ENCODE measurements at places on chromosomes 2 and 18.

DNA sequence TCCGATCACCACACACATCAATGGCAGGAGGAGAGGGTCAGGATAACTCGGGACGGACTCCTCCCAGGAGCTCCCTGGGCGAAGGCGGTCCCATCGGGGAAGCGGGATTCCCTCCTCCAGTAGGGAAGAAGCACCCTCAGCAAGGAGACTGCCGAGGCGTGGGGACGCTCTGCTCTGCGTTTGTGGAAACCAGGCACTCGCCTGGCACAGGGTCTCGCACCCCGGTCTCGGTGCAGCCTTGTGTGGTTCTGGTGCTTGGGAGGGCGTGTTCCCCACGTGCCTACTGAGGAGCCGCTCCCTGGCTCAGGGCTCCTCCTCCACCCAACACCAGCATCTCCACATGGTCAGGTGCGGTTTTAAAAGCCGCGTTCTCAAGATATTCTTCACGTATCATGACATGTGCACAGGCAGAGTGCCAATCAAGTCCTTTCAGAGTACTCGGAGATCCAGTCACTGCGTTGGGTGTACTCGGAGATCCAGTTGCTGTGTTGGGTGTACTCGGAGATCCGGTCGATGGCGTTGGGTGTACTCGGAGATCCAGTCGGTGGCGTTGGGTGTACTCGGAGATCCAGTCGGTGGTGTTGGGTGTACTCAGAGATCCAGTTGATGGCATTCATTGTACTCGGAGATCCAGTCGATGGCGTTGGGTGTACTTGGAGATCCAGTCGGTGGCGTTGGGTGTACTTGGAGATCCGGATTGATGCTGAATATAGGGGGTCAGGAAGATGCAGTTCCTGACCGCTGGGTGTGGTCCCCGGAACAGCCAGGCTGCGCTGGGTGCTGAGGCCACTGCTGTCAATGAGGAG lies 117.5 kb downstream of the RTP5 start:
- DNase-seq, result no peak

- no peak for DNase-seq
Measured at GRCh38 chr2:203533676-203534591, 1.2 kb downstream of the RAPH1 start.

DNA sequence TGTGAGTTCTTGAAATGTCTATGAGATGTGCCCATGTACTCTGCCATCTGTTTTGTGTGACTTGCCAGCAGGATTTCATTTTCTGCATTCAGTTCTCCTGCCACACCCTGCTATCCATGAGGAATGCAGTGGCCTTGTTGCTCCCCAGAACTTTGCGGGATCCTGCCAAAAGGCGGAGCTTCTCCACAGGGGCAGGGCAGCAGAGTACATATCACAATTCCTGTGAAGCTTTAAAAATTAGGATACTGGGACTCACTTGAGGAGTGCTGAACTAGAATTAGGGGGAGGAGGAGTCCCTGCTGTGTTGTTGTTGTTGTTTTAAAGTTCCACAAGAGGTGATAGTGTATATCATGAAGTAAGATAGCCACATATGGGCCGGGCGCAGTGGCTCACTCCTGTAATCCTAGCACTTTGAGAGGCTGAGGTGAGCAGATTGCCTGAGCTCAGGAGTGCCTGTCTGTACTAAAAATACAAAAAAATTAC lies 76.4 kb downstream of the TANC1 start:
- no peak for DNase-seq

GRCh38 chr2:112092286-112093041 lies 37.4 kb downstream of the TMEM87B start:
- no peak for DNase-seq

DNA sequence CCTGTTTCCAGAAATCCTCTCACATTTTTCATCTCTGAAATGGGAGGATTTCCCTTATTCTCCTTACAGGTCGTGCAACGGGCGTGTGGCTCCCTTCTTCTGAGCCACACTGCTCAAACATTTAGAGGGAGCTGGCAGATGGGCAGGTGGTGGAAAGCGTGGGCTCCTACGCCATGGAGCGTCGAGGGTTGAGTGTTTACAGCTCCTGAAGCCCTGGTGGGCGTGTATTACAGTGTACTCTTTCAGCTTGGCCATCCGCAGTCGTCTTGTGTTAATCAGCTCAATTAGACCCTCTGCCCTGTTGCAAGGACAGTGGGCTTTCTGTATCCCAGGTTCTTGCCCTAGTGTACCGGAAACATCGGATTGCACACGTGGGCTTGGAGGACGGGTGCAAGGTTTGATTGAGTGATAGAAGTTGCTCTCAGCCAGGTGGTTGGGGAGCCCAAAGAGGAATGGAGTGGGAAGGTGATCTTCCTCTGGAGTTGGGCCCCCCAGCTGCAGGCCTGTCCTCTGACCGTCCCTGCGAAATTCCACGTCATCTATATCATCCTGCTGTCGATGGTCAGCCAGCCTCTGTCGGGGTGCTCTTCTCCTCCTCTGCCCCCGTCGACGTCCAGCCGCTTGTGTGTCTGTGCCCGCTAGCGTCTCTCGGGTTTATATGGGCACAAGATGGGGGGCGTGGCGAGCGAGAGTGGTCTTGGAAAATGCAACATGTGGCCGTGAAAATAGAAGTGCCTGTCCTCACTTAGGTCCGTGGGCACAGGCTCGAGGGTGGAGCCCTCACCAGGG lies 120.3 kb upstream of the DSEL start:
- no peak for DNase-seq

DNA sequence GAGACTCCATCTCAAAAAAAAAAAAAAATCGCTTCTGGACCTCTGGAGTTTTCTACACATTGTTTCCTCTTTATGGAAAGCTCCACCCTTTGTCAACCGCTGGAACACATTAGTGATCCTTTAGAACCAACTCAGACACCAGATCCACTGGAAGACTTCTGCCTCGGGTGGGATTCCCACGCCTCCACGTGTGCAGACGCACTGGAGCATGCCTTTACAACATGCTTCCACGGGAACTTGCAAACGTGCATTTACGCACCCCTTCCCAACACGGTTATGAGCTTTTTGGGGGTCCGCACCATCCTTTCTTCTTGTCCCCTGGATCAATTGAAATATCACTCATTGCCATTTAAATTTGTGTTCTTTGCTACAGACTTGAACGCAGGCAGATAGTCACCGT lies 5.1 kb downstream of the CYS1 start:
- no peak for DNase-seq

DNA sequence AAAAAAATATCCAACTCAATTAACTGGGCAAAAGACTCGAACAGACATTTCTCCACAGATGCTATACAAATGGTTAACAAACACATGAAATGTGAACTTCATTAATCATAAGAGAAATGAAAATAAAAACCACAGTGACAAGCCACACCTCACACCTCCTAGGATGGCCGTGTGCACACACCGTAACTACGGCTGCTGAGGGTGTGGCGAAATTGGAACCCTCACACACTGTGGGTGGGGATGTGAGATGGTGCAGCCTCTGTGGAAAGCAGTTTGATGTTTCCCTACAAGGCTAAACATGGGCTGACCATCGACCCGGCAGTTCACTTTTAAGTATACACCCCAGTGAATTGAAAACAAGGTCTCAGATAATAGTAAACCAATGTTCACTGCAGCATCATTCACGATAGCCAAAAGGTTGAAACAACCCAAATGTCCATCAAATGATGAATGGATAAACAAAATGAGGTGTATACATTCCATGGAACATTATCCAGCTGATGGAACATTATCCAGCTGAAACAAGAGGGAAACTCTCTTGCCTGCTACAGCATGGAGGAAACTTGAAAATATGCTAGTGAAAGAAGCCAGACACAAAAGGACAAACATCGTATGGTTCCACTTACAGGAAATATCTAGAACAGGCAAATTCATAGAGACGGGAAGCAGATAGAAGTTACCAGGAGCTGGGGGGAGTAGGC lies 32.2 kb downstream of the ZAP70 start:
- DNase-seq, result no peak

DNA sequence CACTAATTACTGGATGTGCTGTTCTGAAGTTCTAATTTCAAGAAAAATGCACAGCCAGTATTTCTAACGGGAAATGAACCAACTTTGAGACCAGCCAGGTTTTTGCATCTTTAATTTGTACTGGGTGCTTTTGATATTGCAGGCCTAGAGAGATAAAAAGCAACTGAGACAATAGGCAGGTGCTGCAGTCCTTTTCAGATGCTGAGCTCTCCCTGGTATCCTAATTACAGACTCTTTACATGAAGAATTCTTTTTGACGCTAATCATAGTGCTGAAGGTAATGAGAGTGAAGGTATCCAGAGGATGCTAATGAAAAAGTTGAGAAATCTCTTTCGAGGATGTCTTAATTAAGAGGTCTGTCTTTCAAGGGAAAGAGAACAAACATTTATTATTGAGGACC lies 85.1 kb downstream of the SERPINB8 start:
- DNase-seq, result no peak

DNA sequence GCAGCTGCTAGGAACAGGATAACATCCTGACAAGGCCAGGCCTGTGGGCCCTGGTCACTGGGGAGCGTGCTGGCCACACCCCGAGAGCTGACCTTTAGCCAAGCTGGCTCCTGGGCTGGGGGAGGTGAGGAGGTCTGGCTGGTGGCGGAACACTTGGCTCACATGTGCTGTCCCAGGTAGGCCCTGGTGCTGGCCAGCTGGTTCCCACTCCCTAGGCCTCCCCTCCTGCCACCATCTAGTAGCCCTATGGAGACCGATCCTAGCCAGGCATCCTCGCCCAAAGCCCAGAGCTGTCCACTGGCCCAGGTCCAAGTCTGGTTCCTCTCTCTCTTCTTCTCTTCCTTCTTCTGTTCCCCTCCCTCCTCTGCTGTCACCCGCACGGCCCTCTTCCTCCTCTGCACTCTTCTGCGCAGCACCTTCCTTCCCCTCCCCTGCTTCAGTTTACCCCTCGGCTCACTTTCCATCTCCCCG lies 52.4 kb downstream of the TNS1 start:
- no peak for DNase-seq

DNA sequence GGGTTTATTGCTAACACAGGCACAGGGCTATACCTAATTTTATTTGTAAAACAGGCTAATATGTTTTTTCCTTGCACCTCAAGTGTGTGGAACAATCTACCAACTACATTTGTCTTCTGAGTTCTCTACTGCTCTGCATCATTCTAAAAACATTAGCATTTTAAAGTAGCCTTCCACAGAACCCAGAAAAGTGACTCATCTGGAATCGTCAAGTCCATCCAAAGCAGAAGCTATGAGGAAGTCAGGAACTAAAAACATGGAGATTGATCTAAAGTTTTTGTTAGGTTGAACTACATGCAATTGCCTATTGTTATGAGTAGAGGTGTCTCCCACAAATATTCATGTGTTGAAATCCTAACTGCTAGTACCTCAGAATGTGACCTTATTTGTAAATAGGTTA lies 70.9 kb downstream of the SUCLG1 start:
- no peak for DNase-seq

GRCh38 chr2:43133708-43134570 lies 92.5 kb downstream of the ZFP36L2 start:
- peak; percentile 44 for DNase-seq

DNA sequence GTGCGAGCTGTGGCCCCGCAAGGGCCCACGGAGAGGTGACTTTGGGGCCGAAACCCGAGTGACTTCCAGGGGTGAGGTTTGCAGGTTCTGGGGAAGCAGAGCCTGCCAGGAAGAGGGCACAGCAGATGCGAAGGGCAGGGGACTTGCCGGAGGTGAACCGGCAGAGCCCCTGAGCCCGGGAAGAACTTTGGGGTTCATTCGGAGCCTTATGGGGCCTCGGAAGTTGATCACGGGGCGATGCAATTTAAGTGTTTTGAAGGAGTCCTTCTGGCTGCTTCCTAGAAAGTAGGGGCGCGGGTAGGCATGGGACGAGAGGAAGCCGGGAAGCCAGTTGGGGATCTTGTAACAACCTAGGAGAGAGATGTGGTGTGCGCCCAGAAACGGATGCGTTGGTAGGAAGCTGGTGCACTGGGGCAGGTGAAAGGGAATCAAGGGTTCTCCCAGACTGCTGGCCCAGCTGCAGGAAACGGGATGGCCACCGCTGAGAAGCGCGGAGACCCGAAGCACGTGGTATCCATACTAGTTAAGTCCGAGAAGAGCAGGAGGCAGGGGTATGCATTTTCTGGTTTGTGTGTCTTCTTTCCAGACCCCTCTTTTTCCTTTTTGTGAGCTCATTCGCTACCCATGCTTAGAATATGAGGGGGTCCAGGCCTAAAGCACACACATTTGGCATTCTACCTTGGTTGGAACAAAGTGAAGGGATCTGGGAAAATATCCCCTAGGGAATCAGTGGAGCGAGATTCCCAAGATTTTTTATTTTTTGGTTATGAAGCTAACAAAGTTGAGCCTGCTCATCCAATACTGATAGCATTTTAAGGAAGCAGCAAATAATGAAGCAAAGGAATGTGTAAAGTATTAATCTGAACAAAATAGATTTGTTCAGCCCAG lies 758 bp downstream of the SCLY start:
- DNase-seq, result no peak

DNA sequence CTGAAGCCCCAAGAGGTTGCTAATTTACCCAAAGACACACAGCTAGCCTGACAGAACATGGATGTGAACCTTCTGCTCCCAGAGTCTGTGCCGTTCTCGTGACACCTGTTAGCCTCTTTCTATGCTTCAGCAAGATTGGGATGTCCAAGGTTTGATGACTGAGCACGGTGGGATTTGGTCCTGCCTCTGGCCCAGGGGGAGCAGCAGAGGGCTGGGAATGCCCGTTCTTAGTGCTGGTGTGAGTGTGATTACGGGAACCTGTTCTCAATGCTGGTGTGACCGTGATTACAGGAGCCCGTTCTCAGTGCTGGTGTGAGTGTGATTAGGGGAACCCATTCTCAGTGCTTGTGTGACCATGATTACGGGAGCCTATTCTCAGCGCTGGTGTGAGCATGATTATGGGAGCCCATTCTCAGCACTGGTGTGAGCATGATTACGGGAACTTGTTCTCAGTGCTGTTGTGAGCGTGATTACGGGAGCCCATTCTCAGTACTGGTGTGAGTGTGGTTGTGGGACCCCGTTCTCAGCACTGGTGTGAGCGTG lies 67.3 kb upstream of the SNTG2 start:
- DNase-seq, result no peak

DNA sequence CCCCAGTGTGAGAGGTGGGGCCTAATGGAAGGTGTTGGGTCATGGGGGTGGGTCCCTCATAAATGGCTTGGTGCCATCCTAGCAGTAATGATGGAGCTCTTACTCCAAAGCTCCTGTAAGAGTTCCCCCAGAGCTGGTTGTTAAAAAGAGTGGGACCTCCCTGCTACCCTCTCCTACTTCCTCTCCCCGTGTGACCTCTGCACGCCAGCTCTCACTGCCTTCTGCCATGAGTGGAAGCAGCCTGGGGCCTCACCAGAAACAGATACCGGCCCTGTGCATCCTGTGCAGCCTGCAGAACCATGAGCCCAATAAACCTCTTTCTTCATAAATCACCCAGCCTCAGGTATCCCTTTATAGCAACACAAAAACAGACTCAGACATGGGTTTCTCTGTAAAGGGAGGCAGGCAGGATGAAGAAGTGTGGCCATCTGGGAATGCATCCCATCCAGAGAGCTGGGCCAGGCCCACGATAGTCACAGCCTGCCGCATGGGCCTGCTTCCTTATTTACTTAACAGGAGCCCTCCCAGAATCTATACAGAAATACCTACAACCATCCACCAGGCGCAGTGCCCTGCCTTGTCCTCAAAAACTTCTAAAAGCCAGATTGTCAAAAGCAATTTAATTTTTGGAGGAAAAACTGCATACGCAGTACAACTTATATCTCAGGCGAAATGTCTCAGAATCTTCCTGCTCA lies 7.5 kb downstream of the PRLH start:
- no peak for DNase-seq

- DNase-seq, result no peak
Measured at GRCh38 chr2:217219164-217219520, 359.3 kb upstream of the TNP1 start.

Measured in stimulated activated CD4-positive, alpha-beta T cell treated with anti-CD3 and anti-CD28 coated beads, Interleukin-1b, Interleukin-23, amount 100 ng/mL, for 4 hours (primary cell).